ENCODE measurements at places on chromosomes 1 and 21.

- no peak for DNase-seq
These were observed 98.4 kb downstream of the DIRAS3 start for GRCh38 chr1:67952071-67952470.

- DNase-seq, result no peak
These were observed 108.0 kb downstream of the LBR start for GRCh38 chr1:225319871-225320270.

DNA sequence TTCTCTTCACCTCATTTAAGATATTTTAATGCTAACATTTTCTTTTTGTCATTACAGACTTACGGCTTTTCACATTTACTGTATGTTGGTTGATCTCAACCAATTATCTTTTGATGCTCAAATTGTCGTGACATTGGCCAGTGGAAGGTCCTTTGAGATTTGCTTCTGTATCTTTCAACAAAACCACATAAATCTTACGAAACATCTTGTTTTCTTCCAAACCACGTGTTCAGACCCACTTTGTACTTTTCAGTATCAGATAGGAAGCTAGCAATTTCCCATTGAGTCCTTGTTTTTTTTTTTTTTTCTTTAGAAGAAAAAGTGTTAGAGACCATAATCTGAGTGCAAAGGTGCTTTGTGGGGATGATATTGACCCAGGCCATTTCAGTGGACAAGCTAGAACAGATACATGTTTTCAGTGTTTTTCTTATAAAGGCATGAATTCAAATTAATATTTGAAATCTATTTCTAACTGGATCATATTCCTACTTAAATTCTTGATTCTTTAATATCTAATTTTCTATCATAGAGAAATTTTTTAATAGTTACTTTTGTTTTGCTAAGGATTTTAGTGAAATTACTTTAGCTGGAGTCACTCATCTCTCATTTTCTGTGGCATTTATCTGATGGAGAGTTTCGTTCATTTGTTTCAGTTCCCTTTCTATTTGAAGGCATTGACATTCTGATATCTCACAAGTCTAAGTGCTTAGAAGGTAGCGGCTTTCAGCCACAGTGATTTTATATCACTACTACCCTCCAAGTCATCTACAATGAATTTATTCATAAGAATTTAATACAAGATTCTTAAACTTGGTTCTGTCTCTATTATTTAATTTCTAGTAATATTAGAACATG is 26.7 kb downstream of the ATG4C start:
- peak; percentile 27 for DNase-seq

DNA sequence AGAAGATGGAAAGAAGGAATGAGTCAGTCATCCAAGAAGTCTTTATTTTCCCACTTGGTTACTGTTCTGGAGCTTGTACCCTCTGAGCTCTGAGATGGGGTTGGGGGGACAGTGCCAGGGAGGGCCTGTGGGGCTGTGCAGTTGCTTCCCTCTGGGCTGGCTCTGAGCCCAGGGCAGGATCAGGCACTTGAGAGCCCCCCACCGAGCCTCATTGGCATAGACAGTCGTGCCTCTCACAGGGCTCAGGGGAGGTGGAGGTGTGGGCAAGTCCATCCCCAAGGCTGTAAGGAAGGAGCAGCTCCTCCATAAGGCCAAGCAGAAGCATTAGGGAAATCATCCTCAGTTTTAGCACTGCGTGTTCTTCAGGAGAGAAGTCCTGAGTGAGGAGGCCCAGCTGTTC is 2.5 kb upstream of the ARL8A start:
- DNase-seq, result no peak

DNA sequence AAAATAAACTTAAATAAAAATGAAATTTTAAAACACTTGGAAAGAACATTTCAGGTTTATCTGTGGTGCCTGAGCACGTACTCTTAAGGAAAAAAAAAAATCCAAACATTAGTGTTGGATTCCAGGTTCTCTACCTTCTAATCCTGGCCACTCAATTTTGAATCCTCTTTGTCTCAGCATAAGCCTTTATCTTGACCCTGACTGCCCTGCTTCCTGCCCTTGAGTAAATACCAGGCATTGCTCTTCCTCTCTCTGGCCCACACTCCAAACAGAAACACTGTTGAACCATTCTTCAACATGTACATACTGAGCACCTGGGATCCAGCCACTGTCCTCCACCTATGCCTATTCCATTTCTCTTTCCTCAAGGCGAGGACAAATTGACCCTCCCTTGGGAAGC is 11.4 kb upstream of the VANGL1 start:
- DNase-seq, result no peak

DNA sequence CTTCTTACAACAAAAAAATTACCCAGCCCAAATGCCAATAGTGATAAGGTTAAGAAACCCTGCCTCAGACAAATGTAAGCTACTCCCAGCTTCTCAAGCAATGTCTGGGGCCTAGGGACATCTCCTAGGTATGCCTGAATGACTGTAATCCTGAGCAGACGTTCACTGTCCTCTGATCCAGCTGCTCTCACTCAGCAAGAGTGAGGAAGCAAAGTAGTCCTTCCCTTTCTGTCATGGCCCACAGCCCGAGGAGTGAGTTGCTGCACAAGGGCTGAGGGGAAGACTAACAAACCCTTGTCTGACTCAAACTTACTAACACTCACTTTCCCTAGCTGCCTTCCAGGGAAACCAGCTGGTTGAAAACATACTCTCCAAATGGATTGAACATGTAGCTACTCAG is 124.9 kb upstream of the TNFSF4 start:
- no peak for DNase-seq

DNA sequence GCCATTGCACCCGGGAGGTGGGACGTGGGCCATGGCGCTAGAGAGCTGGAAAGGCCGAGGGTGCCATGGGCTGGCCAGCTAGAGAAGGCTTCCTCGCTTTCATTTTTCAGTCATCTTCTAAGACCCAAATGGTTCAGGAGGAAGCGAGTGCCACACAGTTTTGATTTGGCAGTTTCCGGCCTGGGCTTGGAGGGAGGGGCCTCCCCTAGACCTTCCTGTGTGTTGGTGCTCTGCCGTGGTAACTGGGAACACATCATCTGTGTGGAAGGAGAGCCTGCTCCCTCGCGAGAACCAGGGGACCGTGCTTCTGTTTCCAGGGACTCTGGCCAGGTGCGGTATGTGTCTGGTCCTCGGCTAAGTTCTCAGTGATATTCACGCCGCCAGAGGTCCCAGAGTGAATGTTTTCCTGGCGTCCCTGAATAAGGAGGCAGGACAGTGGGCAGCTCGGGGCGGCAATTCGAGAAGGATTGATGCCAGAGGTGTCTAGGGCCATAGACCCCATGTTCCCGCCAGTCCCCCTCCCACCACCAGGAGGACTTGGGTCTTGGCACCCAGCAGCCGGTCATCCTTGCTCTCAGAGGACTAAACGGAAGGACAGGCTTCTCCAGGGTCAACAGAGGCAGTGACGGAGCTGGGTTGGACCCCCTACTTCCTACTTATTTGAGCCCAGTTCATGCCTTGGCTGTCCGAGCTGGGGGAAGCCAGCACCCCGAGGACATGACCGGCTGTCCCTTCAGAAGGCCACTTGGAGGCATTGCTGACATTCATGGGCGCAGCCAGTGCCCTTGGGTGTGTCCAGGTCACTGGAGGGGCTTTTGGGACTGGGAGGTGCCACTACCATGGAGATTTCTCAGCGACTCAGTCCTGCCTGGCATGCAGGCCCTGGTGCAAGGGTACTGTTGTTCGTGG is 2.7 kb upstream of the NPHP4 start:
- no peak for DNase-seq

DNA sequence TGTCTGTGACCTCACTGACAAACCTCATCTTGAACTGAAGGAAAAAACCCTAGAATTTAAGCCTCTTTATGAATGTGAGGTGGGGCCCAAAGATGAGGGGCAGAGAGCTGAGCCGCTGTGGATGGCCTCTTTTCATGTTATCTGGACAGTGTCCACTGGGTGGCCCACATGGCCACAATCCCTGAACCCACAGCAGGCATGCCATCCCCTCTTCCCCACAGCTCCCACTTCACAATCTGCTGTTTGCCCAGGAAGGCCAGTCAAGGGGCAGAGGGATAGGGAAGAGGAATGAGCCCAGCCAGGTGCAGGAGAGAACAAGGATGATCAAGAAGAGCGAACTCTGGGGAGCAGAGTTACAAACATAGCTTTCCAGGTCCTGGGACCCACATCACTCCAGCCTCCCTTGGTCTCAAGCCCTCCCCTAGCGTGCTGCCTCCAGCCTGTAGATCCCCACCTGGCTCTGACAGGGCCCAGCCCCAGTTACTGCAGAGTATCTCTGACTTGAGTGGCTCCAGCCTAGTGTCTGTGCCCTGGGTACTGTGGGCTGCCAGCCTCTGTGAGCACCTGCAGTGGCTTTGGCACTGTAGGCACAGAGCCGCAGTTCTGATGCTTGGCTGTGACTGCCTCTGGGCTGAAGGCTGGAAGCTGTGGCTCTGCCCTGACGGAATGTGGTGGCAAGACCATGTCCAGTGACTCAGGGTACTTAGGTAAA is 1.9 kb upstream of the SLFNL1 start:
- DNase-seq, result no peak

DNA sequence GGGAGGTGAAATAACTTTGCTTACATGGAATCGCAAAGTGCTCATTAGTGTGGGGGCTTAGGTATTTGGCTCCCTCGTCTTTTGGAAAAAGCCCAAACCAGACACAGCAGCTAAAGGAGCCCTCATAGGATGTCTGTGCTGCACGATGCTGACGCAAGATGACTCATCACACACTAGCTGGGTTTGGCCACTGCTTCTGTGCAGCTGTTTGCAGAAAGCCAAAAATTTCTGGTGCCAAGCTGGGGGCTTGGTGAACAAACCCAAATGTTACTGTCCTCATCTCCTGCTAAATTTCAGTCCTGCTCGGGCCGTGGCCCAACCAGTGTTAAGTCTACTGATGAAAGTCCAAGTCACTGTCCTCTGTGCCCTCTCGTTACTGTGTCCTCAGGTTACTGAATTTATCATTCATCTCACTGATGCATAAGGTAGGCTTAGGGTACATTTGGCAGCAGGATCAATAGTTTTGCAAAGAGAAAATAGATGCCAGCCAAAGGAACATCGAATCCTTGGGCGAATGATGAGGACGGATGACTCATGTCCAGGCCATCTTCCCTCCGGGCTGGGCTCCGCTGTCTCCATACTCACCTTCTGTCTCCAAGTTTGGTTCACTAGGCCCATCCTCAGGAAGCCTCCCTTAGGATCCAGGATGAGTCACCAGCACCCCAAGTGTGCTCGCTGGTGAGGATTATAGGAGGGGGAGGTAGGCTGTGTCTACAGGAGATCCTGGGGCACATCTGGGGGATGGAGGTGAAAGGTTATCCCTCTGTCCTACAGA is 177.7 kb downstream of the ADSS2 start:
- DNase-seq, result peak; percentile 47

GRCh38 chr1:44284184-44284583 is 70.9 kb downstream of the ERI3 start:
- no peak for DNase-seq

DNA sequence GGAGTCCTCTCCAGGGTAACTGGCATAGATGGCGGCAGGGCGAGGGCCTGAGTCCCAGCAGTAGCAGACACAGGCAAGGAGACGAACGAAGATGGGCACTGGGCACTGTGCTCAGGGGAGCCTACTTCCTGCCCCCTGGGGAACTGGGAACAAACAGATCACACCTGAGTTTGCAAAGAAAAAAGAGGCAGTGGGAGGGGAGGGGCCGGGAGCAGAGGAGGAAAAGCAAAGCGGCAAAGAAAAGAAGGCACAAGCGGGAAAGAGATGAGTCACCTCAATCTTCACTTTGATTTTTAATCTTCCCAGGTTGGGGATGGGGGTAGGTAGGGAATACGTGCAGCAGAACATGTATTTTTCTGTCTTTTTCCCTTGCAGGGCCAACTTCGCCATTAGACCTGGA is 44.0 kb downstream of the ZSCAN20 start:
- DNase-seq, result no peak

DNA sequence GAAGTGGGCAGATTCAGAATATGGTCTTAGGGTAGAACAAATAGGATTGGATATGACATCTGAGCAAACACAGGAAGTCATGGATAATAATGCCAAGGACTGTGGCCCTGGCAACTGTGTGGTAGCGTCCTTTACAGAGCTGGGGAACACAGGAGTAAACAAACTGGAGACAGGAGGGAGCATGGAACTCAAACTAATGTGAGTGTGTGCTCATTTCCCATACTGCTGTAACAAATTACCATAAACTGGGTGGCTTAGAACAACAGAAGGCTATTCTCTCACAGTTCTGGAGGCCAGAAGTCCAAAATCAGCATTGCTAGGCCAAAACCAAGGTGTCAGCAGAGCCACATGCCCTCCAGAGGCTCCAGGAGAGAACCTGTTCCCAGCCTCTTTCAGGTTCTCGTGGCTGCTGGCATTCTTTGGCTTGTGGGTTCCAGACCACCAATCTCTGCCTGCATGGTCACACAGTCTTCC is 106.4 kb downstream of the TGFBR3 start:
- no peak for DNase-seq

- DNase-seq, result no peak
These were observed 35.7 kb downstream of the AGPAT3 start for GRCh38 chr21:43900690-43901089.

- DNase-seq, result no peak
These were observed 93.6 kb downstream of the OLFML2B start for GRCh38 chr1:161930064-161930463.

GRCh38 chr1:38481871-38482826 is 377.4 kb downstream of the RRAGC start:
- DNase-seq, result no peak

DNA sequence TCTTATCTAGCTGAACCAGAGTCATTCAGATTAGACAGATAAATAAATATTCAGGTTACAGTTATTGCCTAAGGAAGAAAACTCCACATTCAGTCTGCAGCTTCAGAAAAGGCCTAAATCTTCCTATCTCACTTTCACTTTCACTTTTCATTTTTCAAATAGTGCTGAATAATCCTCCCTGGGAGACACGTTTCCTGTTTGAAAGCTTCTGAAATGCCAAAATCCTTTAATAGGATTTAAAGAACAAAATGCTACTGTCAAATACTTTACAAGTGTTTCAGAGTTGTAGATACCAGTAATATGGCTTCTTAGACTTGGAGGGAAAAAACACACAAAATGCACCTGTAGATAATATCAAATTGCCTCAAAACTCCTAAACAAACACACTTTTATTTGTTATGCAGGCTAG is 3.9 kb downstream of the PSMB2 start:
- DNase-seq, result peak; percentile 31

GRCh38 chr1:175742790-175743459 is 470 bp downstream of the TNR start:
- DNase-seq, result peak; percentile 64

DNA sequence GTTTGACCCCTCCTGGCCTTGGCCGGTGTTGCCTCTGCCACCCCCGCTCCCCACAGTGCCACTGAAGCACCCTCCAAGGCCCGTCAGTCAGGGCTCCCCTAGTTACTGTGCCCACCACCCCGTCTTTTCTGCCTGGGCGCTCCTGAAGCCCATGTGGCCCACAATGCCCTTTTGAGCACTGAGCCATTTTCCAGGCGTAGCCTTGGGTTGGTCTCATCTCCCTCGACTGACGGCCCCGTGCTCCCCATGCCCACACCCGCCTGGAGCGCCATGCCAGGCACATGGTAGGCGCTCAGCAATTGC is 107.9 kb downstream of the WDR4 start:
- DNase-seq, result no peak

DNA sequence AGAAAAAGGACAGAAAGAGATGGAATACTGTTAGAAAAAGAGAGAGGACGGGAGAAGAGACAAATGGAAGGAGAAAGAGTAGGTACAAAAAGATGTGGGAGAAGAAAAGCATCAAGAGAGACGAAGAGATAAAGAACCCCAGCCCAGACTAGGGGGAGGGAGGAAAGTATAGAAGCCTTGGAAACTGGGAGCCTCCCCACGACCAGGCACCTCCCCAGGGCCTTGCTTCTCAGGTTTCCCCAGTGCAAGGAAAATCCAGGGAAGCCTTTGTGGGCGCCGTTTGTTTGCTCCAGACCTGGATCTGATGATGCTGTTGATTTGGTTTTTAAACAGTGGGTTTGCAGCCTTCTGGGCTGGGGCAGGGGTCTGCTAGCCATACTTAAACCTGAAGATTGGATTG is 15.2 kb upstream of the ALX3 start:
- no peak for DNase-seq

Measured in globus pallidus (tissue), 1 donor.